ENCODE measurements at places on chromosomes 4 and X. TPM values are rescaled to one million over a fixed set of nuclear protein-coding genes. Genes with fewer than 3 reads are reported as not detected.
A peak's percentile ranks its signal among the peaks of the same experiment; 100 is the strongest.

CFAP99 gene
- not detected for total RNA-seq

DNA sequence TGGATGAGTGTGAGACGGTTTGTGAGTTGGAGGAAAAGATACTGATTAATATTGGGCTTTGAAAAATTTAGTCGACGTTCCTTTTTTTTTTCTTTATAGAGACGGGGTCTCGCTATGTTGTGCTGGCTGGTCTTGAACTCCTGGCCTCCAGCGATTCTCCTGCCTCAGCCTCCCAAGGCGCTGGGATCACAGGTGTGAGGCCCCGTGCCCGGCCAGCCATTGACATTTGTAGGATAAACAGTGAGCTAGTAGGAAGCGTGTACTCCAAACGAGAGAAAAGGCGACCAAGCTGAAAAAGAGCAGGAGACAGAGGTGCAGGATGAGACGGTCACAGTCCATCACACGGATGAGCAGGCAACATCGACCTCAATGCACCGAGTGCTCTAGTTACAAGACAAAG, 19.4 kb downstream of the PPP2R3B start:
- DNase-seq = no peak

- DNase-seq = no peak
These were observed 155.2 kb upstream of the GK2 start for GRCh38 chr4:79563219-79563618.

DNA sequence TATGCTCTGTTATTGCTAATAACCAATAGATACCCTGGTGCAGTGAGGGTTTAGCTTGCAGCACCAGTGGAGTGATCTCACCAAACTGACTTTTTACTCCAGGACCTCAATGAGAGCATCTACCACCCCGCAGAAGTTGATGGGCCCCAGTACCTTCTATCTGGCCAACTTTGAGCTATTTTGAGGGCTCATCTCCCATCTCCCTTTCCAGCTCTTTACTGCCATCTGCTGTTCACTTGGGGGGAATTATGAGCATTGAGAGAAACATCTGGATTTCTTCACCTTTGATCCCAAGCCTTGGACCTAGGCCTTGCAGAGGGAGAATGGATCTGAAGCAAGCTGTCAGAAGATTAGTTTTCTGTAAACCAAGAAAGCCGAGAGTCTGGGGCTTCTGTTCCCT, 143.6 kb downstream of the TMEM164 start:
- DNase-seq = peak; percentile 58

GRCh38 chrX:19785647-19786046, 101.8 kb downstream of the SH3KBP1 start:
- no peak for DNase-seq

DNA sequence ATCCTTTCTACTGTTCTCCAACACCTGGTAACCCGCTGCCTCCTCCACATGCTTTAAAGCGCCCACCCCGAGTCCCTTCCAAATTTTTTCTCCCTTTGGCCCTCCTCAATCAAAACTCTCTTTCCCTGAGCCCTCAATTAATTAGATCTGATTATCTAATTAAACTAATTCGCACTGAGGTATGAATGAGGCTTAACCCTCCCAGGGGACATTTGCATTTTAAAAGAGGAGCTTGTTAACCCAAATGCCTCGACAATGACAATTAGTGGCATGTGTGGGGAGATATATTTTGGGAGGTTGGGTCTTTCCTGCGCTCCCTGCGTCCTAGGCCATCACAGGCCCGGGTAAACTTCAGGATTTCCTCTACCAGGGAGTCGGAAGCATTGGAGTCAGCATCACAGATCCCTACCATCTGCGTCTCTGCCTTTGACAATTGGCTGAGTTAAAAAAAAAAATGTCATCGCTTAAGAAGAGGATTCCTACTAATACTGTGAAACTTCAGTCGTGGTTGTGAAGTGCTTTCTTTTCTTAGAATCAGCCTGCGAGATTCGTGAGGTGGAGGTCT, 50.6 kb downstream of the TENM3 start:
- DNase-seq = no peak
